ENCODE measurements at places on chromosomes 6 and 20.

DNA sequence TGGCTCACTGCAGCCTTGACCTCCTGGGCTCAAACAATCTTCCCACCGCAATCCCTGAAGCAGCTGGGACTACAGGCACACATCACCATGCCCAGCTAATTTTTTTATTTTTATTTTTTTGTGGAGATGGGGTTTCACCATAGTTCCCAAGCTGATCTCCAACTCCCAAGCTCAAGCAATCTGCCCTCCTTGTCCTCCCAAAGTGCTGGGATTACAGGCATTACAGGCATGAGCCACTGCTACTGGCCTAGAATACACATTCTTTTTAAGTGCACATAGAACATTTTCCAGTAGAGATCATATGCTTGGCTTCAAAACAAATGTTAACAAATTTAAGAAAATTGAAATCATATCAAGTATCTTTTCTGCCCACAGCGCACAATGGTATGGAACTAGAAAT is 176.8 kb upstream of the MARCKS start:
- no peak for DNase-seq

- no peak for DNase-seq
Measured at GRCh38 chr6:76843054-76843822, 620.1 kb downstream of the HTR1B start.

DNA sequence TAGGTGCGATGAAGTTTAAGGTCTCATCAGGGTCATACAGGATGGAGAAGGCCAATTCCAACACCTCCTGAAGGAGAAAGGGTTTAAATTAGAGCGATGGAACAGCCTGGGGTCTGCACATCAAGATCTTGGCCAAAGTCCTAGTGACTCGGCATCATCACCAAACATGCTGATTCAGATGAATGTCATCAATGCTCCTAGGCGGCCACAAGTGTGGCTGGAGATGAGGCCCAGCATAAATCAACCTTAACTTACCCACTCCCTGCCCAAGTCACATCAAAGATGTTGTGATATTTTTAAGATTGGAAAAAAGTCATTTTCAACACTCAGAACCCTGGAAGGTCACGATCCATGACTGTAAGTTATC is 37.5 kb downstream of the ELMO2 start:
- DNase-seq = no peak

DNA sequence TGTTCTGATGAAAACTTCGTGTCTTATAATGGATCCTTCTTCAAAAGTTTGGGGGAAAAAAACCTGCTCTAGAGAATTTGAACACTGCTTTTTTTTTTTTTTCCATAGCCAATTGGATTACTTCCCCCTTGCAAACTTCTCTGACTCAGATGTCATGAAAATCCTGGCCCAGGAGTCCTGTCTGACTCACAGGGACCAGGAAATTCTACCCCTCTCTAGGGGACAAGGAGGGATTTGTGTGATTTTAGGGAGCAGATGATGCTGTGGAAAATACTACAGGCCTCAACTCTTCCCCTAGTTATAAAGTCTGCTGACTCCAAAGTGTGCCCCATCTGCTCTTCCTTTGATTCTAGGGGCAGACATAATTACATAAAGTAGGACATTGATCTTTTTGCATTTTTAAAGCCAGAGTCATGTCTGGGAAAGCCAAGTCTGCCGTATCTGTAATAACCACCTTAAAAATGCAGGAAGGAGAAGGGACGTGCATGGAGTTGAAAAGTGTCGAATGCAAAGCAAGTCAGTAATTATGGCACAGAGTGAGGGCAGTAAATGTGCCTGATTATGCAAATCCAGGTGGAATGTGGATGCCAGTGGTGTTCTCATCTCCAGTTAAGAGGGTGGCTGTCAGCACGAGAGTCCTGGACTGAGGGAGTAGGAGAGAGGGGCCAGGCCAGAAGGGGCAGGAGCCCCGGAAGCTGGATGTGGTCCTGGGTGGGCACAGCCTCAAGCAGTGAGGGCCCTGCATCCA is 144.3 kb upstream of the SULF2 start:
- no peak for DNase-seq

DNA sequence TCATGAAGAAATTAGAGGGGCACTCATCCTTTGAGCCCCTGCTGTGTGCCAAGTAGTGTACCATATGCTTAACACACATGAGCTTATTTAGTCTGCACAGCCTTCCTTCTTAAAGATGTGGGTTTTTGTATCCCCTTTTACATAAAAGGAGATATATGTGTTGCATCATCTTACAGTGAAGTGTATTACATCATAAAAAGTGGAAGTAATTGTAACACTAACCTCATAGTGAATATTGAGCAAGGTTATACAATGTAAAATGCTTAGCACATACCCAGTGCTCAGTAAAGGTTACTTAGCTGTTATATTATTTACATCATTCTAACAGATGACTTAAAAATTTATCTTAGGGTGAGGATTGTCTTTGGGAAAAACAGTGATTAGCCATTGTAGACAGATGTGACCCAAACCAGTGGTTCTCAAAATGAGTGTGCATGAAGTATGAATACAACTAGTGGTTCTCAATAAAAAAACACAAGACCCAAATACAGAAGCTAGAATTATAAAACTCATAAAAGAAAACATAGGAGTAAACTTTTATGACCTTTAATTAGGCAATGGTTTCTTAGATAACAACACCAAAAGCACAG is 3.8 kb upstream of the PIGU start:
- no peak for DNase-seq

DNA sequence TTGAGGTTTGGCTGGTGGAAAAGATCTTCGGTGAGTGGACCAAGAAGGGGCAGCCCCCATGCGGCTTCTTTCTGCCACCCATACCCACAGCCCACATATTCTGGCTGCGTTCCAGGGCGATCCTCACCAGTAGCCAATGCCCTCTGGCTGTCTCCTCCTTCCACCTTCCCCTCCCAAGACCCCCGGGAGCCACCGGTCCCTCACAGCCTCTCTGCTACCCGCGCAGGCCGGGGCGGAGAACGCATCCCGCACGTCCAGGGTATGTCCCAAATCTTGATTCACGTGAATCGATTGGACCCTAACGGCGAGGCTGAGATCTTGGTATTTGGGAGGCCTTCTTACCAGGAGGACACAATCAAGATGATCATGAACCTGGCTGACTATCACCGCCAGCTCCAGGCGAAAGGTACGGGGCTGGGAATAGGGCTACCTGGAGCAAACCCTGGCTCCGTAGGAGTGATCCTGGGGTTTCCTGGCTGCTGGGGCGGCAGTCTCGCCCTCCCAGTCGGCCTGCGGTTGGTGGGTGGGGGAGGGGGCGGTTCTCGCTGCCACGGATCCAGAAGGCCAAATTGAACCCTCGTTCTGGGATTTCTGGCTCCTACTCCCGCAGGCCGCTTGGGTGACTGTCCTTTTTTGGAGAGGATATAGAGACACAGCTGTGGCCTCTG is 545 bp downstream of the KHDC3L start:
- DNase-seq = no peak

- DNase-seq = no peak
Measured at GRCh38 chr6:167985911-167986595, 11.4 kb upstream of the KIF25 start.

GRCh38 chr6:97703661-97704060 is 420.6 kb upstream of the MMS22L start:
- DNase-seq = no peak

DNA sequence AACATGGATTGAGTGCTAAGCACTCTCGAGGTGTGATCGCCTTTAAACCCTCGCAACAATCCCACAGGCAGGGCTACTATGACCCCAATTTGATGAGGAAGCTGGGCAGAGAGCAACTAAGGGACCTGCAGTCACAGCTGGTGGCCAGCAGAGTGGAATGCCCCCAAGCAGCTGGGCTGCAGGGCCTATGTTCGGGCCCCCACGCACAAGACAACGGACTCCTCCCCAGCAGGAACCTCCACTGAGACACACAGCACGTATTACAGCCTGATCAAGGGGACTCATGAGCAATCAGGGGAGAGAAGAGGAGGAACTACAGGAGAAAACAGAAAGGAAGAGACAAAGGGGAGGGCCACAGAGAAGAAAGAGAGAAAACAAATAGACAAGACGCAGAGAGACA is 21.7 kb downstream of the CST7 start:
- no peak for DNase-seq

GRCh38 chr6:16654701-16655100 is 106.6 kb downstream of the ATXN1 start:
- no peak for DNase-seq

DNA sequence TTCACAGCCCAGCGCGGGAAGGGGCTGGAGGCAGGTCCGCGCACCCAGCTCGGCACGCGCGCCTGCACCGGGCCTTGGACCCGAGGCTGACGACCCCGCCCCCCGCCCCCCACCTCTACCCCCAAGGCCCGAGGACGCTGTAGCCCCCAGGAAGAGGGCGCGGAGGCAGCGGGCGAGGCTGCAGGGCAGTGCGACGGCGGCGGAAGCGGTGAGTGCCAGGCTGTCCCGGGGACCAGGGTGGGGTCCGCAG is 1.2 kb downstream of the LIME1 start:
- no peak for DNase-seq

DNA sequence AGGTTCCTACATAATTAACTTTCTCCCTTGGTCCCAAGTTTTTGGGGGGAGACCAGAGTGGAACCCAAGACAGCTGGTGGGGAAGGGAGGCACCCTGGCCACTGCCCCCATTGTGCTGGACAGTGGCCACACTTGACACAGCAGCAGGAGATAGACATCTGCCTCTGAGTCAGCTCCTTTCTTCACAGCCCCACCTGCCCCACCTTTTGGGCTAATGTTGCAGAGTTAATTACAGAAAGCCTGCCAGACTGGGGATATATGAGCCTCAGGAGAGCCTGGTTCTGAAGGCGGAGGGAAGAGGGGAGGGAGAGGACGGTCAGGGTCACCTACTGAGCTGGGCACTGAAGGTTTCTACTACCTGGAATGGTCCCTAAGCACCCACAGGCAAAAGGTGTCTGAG is 50.6 kb downstream of the MAFB start:
- no peak for DNase-seq

DNA sequence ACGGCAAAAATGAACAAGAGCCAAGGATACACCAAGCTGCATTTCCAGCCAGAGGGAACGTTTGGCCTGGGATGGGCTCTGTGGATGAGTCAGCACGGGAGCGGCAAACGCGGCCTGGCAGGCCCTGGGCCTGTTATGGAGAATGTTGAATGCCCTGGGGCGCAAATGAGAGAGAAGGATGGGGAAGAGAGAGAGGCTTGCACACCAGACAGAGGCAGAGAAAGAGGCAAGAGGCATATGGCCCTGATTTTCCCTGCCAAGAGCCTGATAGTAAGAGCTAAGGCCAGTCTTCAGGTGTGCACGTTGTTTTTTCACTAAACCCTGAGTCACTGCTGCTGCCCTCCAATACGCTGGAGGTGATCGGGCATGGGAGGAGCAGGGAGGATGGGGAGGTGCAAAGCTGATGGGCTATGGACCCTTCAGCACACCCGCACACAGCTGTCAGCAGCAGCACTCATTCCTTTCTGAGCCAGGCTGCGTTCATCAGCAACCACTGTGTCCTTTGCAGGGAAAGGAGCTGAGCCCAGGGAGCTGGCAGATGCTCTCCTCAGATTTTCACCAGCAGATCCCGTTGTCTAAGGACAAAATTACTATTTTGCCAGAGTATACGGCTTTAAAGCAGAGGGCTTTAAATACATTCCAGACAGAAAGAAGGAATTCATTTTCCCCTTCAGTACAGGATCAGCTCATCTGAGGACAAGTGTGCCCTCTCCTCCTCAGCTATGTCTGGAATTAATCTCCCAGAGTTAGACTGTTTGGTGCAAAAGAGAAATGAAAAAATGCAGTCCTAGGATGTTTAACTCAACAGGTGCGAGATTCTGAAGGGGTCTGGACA is 61.7 kb upstream of the SLC22A23 start:
- DNase-seq = no peak

GRCh38 chr20:49608752-49609670 is 41.1 kb upstream of the PTGIS start:
- no peak for DNase-seq

- DNase-seq = no peak
Measured at GRCh38 chr6:40543146-40543545, 44.0 kb downstream of the LRFN2 start.

DNA sequence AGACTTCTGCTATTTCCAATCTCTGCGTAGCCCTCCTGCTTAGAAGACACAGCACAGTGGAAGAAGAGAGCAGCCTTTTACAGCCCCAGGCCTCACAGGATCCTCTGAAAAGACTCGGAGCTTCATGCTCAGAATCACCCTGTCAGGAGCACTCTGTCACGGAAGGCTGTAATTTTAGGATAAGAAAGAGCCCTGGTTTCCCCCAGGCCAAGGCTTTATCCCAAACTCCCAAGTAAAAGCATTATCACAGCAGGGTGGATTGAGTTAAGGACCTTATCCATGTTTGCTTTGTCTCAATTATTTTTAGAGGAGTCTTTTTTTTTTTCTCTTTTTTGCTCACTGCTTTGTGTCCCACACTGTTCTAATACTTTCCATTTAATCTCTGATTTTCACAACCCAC is 39.2 kb downstream of the ANKS1A start:
- DNase-seq = no peak

- no peak for DNase-seq
Measured at GRCh38 chr20:38286586-38287531, 17.1 kb upstream of the BPI start.

DNA sequence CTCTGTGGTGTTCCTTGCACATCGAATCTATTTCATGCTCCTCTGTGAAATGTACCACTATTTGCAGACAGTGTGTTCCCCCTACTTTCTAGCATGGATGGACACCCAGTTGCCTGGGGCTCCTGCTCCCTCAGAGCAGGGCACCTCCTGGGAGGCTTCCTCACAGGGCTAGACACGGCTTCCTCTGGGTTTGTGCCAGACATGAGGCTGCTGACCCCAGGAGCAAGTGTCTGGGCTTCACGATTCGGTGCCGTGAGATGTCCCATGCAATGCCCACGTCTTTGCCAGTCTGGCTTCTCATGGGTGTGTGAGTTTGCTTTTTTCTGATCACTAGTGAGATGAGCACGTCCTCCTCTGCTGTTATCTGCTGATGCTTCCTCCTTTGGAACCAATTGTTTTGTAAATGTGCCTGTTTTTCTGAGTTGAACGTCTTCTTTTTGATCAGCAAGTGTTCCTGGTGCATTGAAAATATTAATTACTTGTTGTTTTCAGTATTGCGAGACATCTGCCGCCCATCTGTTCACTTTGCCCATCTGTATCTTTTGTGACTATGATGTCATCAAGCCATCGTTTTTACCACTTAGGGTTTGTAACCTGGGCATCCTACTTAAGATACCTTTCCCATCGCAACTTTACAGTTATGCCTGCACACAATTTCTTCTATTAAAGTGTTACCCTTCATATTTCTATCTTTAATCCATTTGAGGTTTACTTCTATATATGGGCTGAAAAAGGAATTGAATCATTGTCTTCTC is 92.0 kb downstream of the TTLL2 start:
- DNase-seq = no peak

- no peak for DNase-seq
Measured at GRCh38 chr6:45664707-45665106, 287.0 kb upstream of the SUPT3H start.

GRCh38 chr6:107470364-107470763 is 11.0 kb upstream of the PDSS2 start:
- DNase-seq = no peak

- no peak for DNase-seq
Measured at GRCh38 chr6:31907158-31907813, 5.4 kb upstream of the ZBTB12 start.

DNA sequence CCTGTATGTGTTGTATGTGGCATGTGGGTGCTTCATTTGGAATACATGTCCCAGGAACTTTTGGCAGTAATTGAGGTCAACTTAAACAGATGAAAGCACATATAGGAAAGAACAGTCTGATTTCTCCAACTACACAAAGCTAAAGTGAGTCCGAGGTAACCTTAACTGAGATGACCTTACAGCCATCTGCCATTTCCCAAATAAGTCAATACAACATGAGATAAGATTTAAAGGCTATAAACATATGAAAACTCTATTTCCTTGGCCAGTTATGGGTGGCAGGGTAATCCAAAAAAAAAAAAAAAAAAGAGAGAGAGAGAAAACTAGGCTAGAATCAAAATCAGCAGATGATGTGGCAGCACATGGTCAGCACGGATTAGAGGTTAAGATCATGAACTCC is 1068.3 kb downstream of the KHDRBS2 start:
- DNase-seq = no peak

Measured in right renal cortex interstitium (tissue), 3 donors.